ENCODE measurements at places on chromosomes 5 and 9.

DNA sequence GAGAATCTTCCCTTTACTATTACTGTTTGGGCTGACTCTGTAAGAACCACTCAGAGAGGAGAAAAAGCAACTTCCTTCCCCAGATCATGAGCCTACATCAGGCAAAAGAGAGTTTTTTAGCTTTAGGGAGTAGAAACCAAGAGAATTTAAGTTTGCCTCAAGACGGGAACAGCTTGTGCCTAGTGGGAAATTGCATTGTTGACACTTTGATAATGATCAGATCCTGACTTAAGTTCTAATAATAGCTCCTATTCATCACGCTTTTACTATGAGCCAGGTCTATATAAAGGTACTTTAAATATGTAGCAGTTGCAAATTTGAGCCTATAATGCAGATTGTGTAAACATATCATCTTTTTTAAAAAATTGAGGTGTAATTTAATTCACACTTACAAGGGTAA is 298.2 kb downstream of the MAN2A1 start:
- ATAC-seq, result no peak

- ATAC-seq, result no peak
Observed at GRCh38 chr5:137148159-137148558, 351.0 kb downstream of the SPOCK1 start.

GRCh38 chr9:127489471-127490115 is 38.3 kb downstream of the LRSAM1 start:
- ATAC-seq, result no peak

DNA sequence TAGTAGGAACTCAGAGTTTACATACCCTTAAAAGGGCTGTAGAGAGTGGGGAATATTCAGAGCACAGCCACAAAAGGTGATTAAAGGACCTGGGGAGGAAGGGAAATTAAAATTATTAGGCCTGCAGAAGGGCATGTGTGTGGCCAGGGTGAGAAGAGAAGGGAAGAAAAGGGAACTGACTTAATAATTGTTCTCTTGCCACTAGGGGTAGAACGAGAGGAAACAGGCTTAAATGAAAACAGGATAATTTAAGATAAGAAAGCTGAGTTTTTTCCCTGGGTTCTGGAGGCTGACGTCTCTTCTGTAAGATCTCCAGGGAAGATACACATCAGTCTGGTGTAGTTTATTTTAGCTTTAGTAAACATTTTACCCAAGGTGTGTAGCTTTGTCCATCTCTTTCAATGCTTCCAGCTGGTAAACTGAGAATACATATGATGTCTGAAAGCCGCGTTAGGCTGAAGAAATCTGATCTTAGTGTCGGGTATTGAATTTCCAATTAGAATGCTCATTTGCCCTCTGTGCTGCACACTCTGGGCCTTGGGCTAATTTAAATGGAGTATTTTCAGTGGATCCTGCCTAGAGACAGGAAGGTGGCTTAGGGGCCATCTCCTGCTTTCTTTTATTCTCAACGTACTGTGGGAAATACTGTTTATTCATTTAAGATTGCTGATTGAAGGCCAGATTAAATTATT is 416.8 kb downstream of the TMEM38B start:
- no peak for ATAC-seq

DNA sequence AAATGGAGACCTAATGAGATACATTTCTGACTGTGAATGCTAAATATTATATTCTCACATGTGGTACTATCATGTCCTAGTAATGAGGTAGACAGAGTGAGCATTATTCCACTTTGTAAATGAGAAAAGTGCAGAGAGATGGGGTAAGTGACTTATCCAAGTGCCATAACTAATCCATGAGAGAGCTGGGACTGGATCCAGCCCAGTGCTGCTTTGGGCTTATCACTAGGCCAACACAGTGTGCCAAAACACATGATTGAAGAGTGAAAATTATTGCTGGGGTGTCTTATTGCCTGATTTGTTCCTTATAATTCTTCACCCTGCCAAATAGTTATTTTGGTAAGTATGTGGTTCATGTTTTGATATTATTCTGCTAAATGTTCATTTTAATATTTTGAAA is 442.2 kb upstream of the GRAMD2B start:
- no peak for ATAC-seq

DNA sequence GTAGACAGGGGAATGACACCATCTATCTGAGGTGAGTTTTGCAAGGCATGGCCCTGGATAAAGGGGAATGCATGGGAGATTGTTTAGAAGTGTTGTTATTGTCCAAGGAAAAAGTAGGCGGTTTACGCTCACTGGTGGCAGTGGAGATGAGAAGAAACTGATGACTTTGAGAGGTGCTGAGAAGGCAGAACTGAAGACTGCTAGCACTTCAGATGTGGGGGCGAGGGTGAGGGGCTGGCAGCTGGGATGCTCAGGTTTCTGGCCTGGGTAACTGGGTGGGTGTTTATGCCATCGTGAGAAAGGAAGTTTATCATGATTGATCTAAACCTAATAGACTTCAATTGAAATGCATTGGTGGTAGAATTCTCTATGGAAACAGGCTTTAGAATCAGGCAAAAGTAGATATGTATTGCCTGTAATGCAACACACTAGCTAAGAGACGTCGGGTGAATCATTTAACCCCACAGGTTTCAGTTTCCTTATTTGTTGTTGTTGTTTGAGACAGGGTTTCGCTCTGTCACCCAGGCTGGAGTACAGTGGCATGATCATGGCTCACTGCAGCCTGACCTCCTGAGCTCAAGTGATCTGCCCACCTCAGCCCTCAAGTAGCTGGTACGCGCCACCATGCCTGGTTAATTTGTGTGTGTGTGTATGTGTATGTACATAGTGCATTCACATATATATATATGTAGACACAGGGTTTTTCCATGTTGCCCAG is 123.5 kb downstream of the SLC24A2 start:
- no peak for ATAC-seq

DNA sequence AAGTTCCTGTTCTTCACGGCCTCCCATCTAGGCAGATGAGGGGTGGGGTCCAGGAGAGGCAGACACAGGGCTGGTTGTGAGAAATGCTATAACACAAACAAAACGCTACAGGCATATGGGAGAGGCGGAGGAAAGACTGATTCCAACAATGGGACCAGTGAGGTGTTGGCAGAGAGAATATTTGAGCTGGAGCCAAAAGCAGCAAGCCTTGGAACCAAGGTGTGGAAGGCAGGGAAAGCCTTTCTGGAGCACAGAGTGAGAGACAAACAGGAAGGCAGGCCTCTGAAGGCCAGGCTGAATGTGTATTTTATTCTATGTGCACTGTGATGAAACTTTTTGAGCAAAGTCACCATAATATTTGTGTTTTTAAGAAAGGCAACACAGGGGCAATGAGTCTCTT is 2.9 kb downstream of the ATPSCKMT start:
- no peak for ATAC-seq

GRCh38 chr9:6625363-6625762 is 20.2 kb downstream of the GLDC start:
- no peak for ATAC-seq

DNA sequence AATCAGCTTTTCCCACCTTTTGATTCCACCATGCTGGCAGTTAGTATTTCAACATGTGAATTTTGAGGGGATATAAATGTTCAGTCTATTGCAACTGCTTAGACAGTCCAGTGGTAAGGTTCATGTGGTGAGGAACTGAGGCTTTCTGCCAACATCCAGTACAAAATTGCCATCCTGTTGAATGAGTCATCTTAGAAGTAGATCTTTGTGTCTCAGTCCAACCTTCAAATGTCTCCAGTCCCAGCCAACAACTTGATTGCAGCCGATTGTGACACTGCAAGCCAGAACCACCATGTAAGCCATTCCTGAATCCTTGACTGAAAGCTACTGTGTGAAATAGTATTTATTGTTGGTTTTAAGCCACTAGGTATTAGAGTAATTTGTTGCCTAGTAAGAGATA is 331.5 kb upstream of the GRIN3A start:
- ATAC-seq, result no peak

DNA sequence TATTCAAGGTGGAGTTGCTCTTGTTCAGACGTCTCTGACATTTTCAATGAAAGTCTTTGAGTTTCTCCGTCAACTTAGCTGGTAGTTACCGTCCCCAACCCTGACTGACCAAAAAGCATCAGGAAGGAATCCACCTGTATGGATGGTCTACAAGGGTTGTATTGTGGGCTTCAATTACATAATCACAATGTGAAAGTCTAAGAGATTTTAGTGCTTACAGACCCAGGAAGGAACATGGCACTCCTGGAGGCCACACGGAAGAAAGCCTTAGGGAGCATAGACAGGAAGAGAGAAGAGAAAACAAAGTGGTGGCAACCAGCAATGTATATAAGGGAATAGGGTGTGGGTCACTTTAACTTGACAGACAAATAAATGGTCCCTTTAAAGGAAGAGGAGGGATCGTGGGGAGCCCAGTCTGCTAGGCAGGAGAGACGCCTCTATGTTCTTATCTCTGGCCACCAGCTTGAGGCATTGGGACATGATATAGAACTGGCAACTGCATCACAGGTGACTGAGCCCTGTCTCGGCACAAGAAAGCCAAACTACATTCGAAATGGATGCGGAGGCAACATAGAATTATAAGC is 80.4 kb downstream of the ALDH7A1 start:
- no peak for ATAC-seq

- ATAC-seq, result no peak
Observed at GRCh38 chr5:42811591-42812446, at the start of gene SELENOP. SELENOP (minus strand) TSS chr5:42811892; CDS start chr5:42808353, 3,539 bp downstream.

DNA sequence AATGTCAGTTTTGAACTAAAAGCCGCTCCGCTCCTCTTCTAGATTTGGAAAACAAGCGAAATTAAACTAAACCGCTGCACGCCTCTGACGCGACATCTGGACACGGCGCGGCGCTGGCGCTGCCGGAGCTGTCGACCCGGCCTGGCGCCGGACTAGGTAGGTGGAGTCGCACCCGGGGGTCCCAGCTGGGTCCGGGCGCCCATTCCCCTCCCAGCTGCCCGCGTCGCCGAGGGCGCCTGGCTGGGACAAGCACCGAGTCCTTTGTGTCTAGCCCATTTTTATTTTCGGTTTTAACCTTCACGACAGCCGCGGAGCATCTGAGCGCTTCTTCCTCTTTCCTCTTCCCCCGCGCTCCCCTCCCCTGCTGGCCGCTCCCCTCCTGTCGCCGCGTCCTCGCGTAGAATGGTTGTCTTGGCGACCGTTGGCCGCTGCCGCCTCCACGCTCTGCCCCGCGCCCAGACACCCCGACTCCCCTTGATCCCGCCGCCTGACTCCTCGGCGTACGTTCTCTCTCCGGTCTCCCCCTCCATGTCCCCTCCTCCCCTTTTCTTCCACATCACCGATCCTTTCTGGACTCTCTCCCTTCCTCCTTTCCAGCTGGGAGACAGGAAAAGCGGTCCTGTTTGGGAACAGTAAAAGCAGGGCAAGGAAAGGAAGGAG is 545 bp downstream of the CDKN2B-AS1 start:
- ATAC-seq, result peak; percentile 90

Measured in stimulated activated memory B cell treated with anti-CD40 and anti-IgM and Interleukin-4, amounts not matched to agents 10 μg/mL and 1 μg/mL and 100 μg/mL, for 72 hours (primary cell).